Hepatic stellate cell (primary cell): ENCODE measurements at places on chromosomes 16 and 17.

GRCh38 chr16:30069611-30070462, 4.3 kb downstream of the ALDOA start:
- no peak for DNase-seq

DNA sequence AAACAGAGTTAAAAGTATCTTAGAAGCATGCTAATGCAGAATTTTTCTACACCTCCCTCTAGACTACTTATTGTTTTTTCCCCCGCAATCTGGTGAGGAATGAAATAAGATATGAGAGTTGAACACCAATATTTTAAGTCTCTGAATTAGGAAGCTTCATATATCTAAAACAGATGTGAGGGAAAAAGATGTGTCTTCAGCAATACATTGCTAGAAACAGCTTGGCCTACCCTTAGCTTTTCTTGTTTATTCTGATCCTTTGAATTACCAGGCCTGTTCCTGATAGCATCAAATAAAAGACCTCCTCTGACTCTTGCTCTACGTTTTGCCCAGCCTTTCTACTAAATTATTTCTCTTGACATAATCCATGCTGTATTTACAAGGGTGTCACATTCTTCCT, 221.8 kb downstream of the CDH11 start:
- no peak for DNase-seq

GRCh38 chr16:25030420-25031131, 15.4 kb upstream of the ARHGAP17 start:
- no peak for DNase-seq

- peak; percentile 48 for DNase-seq
Observed at GRCh38 chr17:48472411-48473281, 42.6 kb upstream of the SKAP1 start.

GRCh38 chr17:75902406-75902805, 2.3 kb downstream of the MRPL38 start:
- no peak for DNase-seq
